CD4-positive, alpha-beta T cell treated with Interferon alpha-2 for 1 hour (primary cell): ENCODE measurements at places on chromosomes 4 and X.

DNA sequence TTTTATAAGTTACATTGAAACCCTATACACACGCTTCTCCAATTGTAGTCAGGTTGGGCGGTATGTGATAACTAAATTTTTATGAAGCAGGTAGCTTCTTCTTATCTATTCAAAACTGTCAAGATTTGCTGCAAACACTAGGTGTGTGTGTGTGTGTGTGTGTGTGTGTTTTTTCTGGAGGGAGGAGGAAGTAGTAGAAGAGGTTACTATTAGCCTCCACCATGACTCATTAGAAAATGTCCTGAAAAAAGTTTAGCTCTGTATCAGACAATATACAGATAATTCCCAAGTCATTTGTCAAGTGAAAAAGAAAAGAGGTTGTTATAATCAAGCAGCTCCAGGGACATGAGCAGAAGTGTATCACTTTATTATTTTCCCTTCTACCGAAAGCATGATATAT, 33.9 kb downstream of the PCDH7 start:
- no peak for DNase-seq

DNA sequence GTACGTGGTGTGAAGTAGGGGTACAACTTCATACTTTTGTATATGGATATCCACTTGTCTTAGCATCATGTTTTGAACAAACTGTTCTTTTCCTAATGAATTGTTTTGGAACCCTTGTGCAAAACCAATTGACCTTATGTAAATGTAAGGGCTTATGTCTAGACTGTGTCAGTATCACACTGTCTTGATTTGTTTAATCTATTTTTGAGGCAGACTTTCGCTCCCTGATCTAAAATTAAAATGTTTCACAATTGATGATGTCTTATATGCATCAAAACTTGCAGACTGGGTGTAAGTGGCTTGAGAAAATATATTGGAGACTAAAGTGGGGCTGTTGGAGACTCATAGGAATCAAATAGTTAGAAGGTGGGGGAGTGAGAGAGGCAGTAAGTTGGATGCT, 25.2 kb downstream of the REPS2 start:
- no peak for DNase-seq

GRCh38 chrX:55326985-55327384, 62.3 kb upstream of the PAGE3 start:
- DNase-seq: no peak

DNA sequence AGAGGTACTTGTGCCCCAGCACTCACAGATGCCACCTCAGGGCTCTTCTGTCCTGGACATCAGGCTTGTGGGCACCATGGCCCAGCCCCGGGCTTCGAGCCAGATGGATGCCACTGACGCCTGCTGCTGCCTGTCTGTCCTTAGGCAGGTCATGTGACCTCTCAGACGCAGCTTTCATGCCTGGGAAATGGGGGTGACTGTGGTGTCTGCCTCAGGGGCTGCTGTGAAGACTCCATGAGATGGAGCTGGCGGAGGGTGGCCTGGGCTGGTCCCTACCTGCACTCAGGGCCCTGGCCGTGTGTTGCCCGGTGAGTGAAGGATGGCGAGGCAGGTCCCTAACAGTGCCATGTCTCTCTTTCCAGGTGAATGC, 6.5 kb downstream of the CPZ start:
- DNase-seq: no peak

GRCh38 chrX:109839694-109840567, 106.9 kb upstream of the ACSL4 start:
- DNase-seq: no peak
